Progenitor cell of endocrine pancreas (in vitro differentiated cells): ENCODE measurements at places on chromosomes 3 and 15.

GRCh38 chr3:111650378-111651275 is 55.5 kb upstream of the ZBED2 start:
- no peak overlapping the region for H3K27ac ChIP-seq
- no peak overlapping the region for H3K4me3 ChIP-seq
- no peaks in the 10 kb centered on the region for H3K36me3 ChIP-seq
- no peaks in the 10 kb centered on the region for H3K27me3 ChIP-seq
- no peak for DNase-seq
- H3K4me1 ChIP-seq: peaks cover 11% of the 10 kb centered on the region

DNA sequence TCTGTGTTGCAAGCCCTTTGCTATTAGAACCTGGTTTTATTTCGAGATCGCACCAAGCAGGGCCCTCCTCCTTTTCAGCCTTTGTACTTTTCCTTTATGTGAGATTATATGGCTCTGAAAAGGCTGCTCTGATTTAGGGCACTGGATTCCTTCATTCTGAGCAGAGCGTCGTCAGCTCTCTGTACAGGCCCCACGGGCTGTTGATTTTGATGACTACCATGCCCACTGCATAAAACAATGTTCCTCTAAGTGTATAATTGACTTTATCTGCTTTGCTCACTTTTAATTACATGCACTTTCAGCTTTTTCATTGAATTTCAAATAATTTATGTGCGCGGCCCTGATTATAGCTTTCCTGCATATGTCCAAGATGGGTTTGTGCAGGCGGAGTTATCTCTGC is 4.4 kb upstream of the PSMD6 start:
- peaks cover 14% of the 10 kb centered on the region for H3K4me1 ChIP-seq
- peaks cover 8% of the 10 kb centered on the region for H3K27me3 ChIP-seq

GRCh38 chr15:70142322-70143191 is 44.8 kb upstream of the TLE3 start:
- no peak for DNase-seq
- H3K4me3 ChIP-seq: no peak overlapping the region

GRCh38 chr3:39315420-39315819 is 14.1 kb upstream of the CCR8 start:
- H3K36me3 ChIP-seq: peaks cover 9% of the 10 kb centered on the region
- no peak for DNase-seq
- no peak overlapping the region for H3K4me3 ChIP-seq
- H3K4me1 ChIP-seq: peaks cover 6% of the 10 kb centered on the region
- H3K27me3 ChIP-seq: no peaks in the 10 kb centered on the region
- H3K27ac ChIP-seq: no peak overlapping the region

GRCh38 chr3:46228260-46229242 is 13.7 kb upstream of the CCR3 start:
- no peak for DNase-seq
- peaks cover 2% of the 10 kb centered on the region for H3K36me3 ChIP-seq
- H3K27ac ChIP-seq: no peak overlapping the region
- no peaks in the 10 kb centered on the region for H3K4me1 ChIP-seq
- peaks cover 6% of the 10 kb centered on the region for H3K27me3 ChIP-seq

DNA sequence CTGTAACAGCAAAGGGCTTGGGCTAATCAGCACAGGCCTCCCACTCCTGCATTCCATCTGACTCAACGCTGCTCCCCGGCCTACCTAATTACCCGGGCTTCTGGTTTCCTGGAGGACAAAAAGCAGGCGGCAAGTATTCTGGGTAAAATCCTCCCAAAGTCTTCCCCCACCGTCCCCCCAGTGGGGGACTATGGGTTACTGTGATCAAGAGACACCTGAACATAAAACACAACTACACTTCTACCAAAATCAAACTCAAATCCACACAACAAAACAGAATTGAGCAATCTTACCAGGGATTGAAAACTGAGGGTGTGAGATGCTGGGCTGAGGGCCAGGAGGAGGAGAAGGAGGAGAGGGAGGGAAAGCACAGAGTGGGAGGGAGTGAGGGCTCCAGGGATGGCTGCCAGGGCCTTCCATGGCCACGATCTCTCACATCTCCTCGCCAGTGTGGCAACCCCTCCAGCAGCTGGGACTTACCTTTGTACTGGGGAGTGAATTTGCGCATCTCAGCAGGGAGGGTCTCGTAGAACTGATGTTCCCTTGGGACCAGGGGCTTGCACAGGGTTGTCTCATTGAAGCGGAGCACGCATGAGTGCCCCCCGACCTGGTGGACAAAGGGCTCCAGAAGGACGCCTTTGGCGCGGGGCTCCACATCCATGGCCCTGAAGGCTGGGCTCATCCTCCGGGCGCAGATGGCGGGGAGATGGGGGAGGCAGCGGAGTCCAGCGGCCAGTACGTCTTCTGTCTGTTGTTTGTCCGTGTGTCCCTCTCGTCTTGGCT is 9.1 kb upstream of the NCKIPSD start:
- H3K36me3 ChIP-seq: peaks cover 35% of the 10 kb centered on the region
- H3K4me3 ChIP-seq: no peak overlapping the region
- no peaks in the 10 kb centered on the region for H3K27me3 ChIP-seq
- DNase-seq: no peak
- H3K4me1 ChIP-seq: peaks cover 12% of the 10 kb centered on the region

GRCh38 chr3:14480207-14481017 is 59.7 kb downstream of the GRIP2 start:
- H3K27ac ChIP-seq: no peak overlapping the region
- DNase-seq: no peak
- H3K27me3 ChIP-seq: no peaks in the 10 kb centered on the region
- peaks cover 1% of the 10 kb centered on the region for H3K4me1 ChIP-seq
- H3K4me3 ChIP-seq: no peak overlapping the region
- peaks cover 29% of the 10 kb centered on the region for H3K36me3 ChIP-seq

DNA sequence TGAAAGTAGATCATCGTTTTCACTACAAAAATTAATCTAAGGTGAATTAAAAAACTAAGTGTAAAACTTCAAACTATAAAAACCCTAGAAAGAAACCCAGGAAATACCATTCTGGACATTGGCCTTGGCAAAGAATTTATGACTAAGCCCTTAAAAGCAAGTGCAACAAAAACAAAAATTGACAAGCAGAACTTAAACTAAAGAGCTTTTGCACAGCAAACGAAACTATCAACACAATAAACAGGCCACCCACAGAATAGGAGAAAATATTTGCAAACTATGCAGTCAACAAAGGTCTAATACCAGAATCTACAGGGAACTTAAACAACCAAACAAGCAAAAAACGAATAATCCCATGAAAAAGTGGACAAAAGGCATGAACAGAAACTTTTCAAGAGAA is 302.0 kb downstream of the CHST2 start:
- no peak for DNase-seq
- H3K36me3 ChIP-seq: no peaks in the 10 kb centered on the region
- no peak overlapping the region for H3K4me3 ChIP-seq
- H3K27ac ChIP-seq: no peak overlapping the region
- H3K4me1 ChIP-seq: no peaks in the 10 kb centered on the region

DNA sequence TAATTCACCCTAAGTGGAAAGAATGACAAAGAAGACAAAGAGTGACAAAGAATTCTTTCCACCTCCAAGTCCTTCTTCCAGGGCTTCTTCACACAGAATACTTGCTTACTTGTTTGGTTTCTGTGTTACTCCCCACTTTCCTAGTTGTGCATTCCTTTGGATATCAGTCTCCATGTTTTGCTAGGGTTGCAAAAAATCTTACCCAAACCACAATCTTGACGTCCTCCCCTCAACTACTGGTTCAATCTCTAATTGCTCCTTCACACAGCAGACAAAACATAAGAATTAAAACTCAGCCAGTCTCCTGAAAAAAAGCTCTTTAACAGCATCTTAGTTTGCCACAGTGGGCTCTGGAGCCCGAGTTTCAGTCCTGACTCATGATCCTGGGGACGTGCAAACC is 297.6 kb upstream of the CHRNA7 start:
- no peak overlapping the region for H3K27ac ChIP-seq
- H3K36me3 ChIP-seq: no peaks in the 10 kb centered on the region
- no peak for DNase-seq
- no peaks in the 10 kb centered on the region for H3K4me1 ChIP-seq
- no peaks in the 10 kb centered on the region for H3K27me3 ChIP-seq
- no peak overlapping the region for H3K4me3 ChIP-seq

GRCh38 chr15:84937144-84937543 is 44.5 kb upstream of the PDE8A start:
- H3K27me3 ChIP-seq: no peaks in the 10 kb centered on the region
- H3K4me1 ChIP-seq: no peaks in the 10 kb centered on the region
- no peak overlapping the region for H3K4me3 ChIP-seq
- no peaks in the 10 kb centered on the region for H3K36me3 ChIP-seq
- DNase-seq: no peak

GRCh38 chr3:126341755-126342150 is 15.5 kb downstream of the KLF15 start:
- H3K27ac ChIP-seq: peak overlapping the region; percentile 73
- H3K36me3 ChIP-seq: no peaks in the 10 kb centered on the region
- no peaks in the 10 kb centered on the region for H3K27me3 ChIP-seq

DNA sequence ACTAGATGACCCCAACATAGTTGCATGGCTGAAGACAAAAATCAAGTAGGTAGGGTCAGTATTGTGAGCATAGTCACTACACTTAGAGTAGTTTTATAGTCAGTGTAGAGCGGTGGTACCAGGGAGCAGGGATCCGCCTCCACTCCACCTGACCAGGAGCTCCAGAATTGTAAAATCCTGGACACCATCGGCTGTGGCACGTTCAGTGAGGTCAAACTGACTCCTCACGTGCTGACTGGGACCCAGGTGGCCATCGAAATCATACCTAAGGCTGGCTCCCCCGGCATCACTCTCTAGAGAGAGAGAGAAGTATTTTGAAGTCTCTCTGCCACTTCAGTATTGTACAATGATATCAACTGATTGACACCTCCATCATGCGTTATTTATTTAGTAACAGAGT is 59.7 kb upstream of the TAMM41 start:
- H3K36me3 ChIP-seq: no peaks in the 10 kb centered on the region
- H3K4me3 ChIP-seq: no peak overlapping the region
- H3K4me1 ChIP-seq: no peaks in the 10 kb centered on the region
- peaks cover 15% of the 10 kb centered on the region for H3K27me3 ChIP-seq
- DNase-seq: no peak

DNA sequence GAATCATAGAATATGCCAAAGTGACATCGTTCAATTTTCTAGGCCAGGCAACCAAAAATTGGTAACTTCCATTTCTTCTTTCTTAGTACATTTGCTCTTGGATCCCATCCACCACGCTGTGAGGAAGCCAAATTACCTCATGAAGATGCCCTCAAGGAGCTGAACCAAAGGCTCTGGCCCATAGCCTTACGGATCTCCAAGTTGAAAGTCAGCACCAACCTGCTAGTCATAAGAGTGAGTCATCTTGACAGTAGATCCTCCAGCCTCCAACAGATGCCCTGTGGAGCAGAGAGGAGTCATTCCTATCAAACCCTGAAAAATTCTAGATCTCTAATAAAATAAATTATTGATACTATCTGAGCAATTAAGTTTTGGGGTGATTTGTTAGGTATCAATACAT is 322.5 kb upstream of the COL8A1 start:
- DNase-seq: no peak
- no peak overlapping the region for H3K27ac ChIP-seq
- H3K36me3 ChIP-seq: no peaks in the 10 kb centered on the region
- H3K4me3 ChIP-seq: no peak overlapping the region
- no peaks in the 10 kb centered on the region for H3K4me1 ChIP-seq

- H3K4me3 ChIP-seq: no peak overlapping the region
- H3K27ac ChIP-seq: no peak overlapping the region
- no peaks in the 10 kb centered on the region for H3K4me1 ChIP-seq
- H3K27me3 ChIP-seq: no peaks in the 10 kb centered on the region
- H3K36me3 ChIP-seq: no peaks in the 10 kb centered on the region
- DNase-seq: no peak
These were observed 189.7 kb upstream of the CBLB start for GRCh38 chr3:106058475-106058874.

DNA sequence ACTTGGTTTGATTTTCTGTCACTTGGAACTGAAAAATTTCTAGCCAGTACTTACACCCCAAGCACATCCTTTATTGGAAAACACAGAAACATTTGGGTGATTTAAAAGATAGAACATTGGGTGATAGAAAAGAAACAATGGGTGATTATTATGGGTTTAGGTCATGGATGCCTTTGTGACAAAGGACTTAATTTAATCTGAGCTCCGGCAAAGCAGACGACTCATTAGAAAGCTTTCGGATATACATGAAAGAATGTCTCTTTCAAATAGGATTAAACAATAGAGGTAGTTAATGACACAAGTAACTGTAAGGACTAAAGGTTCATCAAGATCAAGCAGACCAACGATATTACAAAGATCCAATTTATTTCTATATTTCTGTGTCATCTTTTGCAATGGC is 37.3 kb upstream of the CNTN4 start:
- no peaks in the 10 kb centered on the region for H3K4me1 ChIP-seq
- H3K36me3 ChIP-seq: no peaks in the 10 kb centered on the region
- H3K4me3 ChIP-seq: no peak overlapping the region
- no peak overlapping the region for H3K27ac ChIP-seq
- no peak for DNase-seq
- H3K27me3 ChIP-seq: no peaks in the 10 kb centered on the region

GRCh38 chr3:6799264-6799915 is 61.5 kb upstream of the GRM7 start:
- DNase-seq: peak; percentile 18
- H3K4me1 ChIP-seq: no peaks in the 10 kb centered on the region
- no peak overlapping the region for H3K27ac ChIP-seq
- no peaks in the 10 kb centered on the region for H3K36me3 ChIP-seq

GRCh38 chr3:170517242-170517945 is 68.5 kb downstream of the SLC7A14 start:
- H3K4me1 ChIP-seq: peaks cover 8% of the 10 kb centered on the region
- no peak overlapping the region for H3K4me3 ChIP-seq
- H3K36me3 ChIP-seq: no peaks in the 10 kb centered on the region
- H3K27ac ChIP-seq: no peak overlapping the region
- DNase-seq: no peak

DNA sequence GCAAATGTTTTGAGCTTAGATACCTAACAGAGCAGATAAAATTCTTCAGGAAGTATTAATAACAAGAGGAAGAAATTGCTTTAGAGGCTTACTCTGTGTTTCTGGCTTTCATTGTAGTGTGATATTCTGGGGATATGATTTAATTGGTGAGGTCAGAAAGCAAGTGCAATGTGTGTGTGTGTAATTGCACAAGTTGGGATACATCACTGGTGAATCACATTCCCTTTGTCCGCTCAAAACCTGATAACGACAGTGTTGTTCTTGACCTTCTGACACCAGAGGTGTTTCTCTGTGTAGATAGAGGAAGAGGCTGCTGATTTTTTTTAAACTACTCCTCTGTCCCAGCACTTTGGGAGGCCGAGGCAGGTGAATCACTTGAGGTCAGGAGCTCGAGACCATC is 161.1 kb downstream of the CACNA2D3 start:
- H3K27ac ChIP-seq: no peak overlapping the region
- no peaks in the 10 kb centered on the region for H3K4me1 ChIP-seq
- no peak for DNase-seq
- peaks cover 8% of the 10 kb centered on the region for H3K27me3 ChIP-seq

GRCh38 chr3:183061391-183062172 is 37.7 kb downstream of the MCCC1 start:
- H3K36me3 ChIP-seq: peaks cover 32% of the 10 kb centered on the region
- no peaks in the 10 kb centered on the region for H3K27me3 ChIP-seq
- no peak for DNase-seq
- no peaks in the 10 kb centered on the region for H3K4me1 ChIP-seq
- H3K27ac ChIP-seq: no peak overlapping the region
